AG09309 (cell line): ENCODE measurements at places on chromosomes 4 and X.

DNA sequence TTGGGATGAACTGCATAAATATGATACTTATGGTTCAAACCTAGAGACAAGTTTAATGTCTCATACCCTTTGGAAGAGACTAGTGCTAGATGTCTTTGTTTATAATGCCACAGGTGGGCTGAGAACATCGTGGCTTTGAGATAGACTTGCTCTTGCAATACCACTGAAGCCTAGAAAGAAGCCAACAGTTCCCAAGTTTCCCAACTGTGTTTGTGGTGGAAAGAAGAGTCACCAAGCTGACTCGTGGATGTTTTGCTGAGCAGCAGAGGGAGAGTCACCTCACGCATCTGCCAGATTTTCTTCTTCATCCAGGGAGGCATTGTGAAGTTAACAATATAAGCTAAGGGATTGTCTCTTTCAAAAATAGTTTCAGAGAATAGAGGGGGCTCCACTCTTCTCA lies 1076.2 kb downstream of the C4orf33 start:
- no peak for DNase-seq

- no peak for DNase-seq
Observed at GRCh38 chr4:139560406-139561104, 4.5 kb upstream of the SETD7 start.

DNA sequence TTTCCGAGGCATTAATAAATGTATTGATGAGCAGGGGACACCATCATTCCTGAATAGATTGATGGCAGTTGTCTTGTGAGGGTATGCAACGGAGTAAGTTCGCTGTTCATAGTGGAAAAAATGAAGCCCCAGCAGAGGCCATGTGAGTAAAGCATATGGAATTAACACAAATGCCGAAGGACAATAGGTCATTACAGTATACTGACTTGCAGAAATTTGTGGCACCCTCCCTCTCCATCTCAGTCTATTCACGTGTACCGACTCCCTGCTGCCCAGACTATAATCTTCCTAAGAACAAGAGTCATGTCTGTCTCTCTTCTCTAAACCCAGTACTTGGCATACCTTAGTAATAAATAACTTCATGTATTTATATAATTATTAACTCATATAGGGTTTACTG lies 47.1 kb upstream of the PCDH10 start:
- DNase-seq, result no peak

- no peak for DNase-seq
Observed at GRCh38 chrX:103253608-103254007, 1.3 kb downstream of the TCEAL8 start.
